NCI-H446 (cell line): ENCODE measurements at places on chromosomes 2 and 18.

- DNase-seq, result no peak
Measured at GRCh38 chr2:29601321-29601720, 320.1 kb downstream of the ALK start.

- no peak for DNase-seq
Measured at GRCh38 chr2:35503311-35503710, 852.3 kb upstream of the CRIM1 start.

DNA sequence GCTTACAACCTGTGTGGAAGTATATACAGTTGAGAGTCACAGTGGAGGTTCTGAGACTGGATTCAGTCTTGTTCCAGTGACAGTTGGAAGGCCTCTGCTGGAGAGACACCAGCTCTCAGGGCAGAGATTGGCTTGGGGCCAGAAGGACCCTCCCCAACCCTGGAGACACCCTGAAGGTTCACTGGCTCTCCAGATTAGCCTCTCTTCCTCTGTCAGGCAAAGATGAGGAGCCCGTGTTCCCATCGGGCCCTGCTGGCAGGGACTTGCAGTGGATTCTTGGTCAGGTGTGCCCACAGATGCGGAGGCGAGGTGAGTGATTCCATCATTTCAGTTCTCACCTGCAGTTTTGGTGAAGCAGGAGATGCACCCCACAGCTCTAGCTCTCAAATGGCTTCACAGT lies 78.6 kb downstream of the FAM210A start:
- no peak for DNase-seq

GRCh38 chr18:35029103-35029502 lies 12.1 kb upstream of the MAPRE2 start:
- no peak for DNase-seq

DNA sequence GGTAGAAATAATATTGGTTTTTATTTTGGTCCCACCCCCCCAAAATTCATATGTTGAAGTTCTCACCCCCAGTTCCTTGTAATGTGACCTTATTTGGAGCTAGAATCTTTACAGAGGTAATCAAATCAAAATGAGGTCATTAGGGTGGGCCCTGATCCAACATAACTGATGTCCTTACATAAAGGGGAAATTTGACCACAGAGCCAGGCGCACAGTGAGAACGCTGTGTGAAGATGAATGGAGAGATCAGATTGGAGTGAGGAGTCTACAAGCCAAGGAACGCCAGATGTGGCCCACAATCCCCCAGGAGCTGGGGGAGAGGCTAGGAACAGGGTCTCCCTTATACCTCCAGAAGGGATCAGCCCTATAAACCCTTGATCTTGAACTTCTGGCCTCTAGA lies 31.6 kb upstream of the TRIB2 start:
- DNase-seq, result no peak

- DNase-seq, result no peak
Measured at GRCh38 chr2:226913641-226914040, 77.8 kb downstream of the RHBDD1 start.

- DNase-seq, result no peak
Measured at GRCh38 chr2:120693121-120693520, 42.5 kb upstream of the GLI2 start.
